ENCODE measurements at places on chromosomes 11 and 22. TPM values are rescaled to one million over a fixed set of nuclear protein-coding genes. Genes with fewer than 3 reads are reported as not detected.

OR52A5 gene
- total RNA-seq: not detected

USH1C gene
- not detected for total RNA-seq

ELP4 gene
- total RNA-seq: 12.2 TPM

RAG2 gene
- total RNA-seq: not detected

PKNOX2 gene
- total RNA-seq: 0.92 TPM

BDNF gene
- total RNA-seq: 48.4 TPM
